ENCODE measurements at places on chromosomes 2 and 18.
A peak's percentile ranks its signal among the peaks of the same experiment; 100 is the strongest.

DNA sequence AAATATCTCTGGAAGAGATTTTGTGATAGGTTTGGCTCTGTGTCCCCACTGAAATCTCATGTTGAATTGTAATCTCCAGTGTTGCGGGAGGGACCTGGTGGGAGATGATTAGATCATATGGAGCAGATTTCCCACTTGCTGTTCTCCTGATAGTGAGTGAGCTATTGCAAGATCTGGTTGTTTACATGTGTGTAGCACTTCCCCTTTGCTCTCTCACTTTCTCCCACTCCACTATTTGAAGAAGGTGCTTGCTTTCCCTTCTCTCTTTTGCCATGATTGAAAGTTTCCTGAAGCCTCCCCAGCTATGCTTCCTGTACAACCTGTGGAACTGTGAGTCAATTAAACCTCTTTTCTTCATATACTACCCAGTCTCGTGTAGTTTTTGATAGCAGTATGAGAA, 97.0 kb upstream of the FN1 start:
- DNase-seq: peak; percentile 47

DNA sequence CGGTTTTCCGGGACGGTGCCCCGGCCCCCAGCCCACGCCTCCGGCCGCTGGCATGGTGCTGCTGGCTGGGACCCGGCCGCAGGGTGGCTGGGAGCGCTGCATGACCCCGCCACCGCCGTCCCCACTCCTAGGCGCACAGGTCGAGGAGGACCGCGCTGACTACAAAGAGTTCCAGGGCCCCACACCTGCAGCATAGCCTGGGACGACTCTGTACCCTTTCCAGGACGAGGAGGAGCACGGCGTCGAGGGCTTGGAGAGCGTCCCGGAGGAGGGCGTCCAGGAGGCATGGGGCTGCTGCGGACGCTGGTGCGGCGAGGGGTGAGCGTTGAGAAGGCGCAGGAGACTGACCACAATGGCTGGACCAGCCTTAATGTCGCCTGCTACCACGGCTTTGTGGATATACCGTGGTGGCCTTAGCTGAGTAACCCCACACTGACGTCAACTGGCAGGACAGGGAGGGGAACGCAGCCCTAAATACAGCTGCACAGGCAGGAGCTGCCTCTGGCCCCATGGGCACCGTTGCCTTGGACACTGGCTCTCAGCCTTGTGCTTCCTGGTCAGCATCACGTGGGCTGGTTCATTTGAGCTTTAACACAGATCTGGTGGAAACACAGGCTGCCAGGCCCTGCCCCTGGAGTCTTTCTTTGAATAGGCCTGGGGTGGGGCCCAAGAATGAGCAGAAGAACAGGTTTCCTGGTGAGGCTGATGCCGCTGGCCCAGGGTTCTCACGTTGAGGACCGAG, 40.9 kb upstream of the TRIM43B start:
- DNase-seq: no peak

DNA sequence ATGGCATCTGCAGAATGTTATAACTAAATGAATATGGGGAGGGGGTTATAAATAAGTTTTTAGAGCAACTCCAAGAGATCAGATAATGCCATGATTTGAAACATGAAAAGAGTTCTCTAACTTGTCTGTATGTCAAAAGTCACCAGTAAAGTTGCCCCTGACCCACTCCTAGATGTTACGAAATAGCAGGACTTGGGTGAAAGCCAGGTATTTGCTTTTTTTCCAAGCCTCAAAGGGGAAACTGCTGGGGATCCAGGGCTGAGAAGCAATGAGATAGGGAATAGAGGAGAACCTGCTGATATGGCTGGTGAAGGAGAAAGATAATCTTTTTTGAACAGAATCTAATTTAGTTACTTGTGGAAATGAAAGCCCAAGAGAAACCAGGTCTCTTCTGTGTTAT, 191.5 kb upstream of the CDH20 start:
- no peak for DNase-seq

DNA sequence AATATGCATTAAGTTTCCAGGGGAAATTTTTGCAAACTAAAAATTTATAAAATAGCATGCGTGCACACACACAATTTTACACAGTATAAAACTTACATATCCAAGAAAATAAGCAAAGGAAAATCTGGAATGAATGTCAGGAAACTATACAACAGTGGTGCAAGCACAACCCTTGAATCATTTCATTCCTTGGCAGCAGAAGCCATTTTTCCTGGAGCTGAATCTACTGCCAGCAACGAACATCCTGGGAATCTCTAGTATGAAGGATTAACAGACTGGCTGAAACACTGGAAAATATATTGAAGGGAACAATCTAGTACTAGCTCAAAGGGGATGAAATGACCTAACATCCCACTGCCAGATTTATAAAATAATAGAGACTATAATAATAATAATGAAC, 235.3 kb downstream of the DYM start:
- no peak for DNase-seq

GRCh38 chr2:102387763-102388546, 32.4 kb downstream of the IL18R1 start:
- no peak for DNase-seq

DNA sequence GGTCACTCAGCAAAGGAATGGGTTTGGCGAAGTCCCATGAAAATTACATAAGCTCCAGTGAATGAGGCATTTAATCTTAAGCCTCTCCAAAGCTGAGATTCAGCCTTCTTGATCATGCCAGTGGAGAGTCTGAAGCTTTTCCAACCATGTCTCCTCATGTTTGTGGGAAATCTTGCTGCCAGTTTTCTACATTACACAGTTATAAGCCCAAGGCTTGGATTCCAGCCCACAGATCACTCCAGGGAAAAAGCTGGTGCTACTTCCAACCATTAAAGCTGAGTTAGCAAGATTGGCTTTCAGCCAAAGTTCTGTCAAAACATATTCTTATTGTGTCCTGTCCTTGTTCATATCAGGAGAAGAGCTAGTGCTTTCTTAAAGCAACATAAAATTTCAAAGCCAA, 293.8 kb downstream of the LRRTM4 start:
- DNase-seq: no peak

DNA sequence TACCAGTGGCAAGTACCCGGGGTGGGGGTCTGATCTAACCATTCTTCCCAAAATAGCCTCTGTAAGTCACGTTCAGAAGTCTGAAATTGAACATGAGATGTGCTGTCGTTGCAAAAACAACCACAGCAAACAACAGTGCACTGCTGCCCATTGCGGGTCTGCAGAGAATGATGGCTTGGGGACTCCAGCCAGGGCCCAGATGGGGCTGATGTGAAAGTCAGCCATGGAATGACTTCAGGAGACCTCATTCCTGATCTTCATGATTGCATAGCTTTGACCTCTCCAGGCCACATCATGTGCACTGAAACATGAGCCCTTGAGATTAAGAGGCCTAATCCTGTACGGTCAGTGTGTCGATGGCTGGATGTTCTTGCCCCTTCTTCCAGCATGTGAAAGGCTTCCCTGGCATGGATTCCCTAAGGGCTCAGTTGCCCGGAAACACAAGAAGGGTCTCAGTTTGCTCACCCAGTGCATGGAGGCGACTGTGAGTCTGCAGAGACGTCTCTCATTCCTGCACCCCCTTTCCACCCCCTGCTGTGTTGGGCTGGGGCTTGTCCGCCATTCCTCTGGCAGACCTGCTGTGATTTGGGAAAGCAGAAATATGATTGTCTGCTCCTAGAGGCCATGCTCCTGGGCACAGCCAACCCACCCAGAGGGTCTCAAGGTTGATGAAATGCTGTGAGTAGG, 191.6 kb downstream of the SEPTIN10 start:
- DNase-seq: no peak

GRCh38 chr2:178264211-178264610, 69.9 kb downstream of the OSBPL6 start:
- no peak for DNase-seq

DNA sequence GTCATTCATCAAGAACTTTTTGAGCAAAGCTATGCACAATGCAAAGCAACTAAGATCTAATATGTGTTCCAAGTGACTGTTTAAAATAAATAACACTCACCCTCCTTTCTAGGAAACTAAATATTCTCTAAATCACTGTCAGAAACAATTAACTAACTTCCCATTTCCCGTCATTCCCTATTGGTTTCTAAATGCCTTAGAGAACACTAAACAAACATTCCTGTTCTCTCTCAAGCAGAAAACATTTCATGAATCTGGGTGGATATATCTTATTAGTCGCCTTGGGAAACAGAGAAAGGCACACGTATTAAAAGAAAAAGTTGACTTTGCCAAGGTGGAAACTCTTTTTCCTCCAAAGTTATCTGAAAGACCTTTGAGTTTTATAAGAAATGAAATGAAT, 735.2 kb downstream of the MBD2 start:
- no peak for DNase-seq

GRCh38 chr2:200929334-200930249, 33.9 kb downstream of the ORC2 start:
- no peak for DNase-seq

DNA sequence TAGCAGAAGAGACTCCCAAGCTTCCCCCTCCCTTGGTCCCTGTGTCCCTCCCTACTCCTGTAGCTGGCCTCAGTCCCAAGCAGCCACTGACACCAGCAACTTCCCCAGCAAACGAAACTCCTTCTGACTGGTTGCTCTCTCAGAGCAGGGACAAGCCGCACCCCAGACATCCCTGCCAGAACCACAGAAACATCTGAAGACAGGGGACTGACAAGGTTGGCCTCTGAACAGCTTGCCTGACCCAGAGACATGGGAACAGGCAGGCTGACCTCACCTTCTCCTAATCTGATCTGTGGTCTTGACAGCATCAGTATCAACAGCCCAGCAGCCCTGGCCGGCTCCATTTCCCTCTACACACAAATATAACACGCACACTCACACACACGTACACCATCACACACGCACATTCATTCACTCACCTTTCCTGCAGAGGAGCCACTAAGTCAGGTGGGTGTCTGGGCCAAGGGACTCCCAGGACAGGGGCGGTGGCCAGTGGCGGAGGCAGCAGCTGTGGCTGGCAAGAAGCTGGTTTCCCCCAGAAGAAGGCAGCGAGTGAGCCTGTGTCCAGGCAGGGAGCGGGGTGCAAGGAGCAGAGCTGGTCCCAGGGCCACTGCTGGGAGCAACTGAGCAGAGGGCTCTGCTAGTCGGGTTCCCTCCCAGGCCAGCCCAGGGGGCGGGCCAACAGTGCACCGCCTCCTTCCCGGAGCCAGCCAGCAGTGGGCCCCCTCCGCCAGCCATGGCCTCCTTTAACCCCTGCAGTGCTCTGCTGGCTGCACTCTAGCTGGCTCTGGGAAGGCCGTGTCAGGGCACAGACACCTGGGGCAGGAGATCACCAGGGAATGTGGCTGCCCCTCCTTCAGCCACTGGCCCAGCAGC, 59.1 kb downstream of the TNS1 start:
- peak; percentile 86 for DNase-seq

DNA sequence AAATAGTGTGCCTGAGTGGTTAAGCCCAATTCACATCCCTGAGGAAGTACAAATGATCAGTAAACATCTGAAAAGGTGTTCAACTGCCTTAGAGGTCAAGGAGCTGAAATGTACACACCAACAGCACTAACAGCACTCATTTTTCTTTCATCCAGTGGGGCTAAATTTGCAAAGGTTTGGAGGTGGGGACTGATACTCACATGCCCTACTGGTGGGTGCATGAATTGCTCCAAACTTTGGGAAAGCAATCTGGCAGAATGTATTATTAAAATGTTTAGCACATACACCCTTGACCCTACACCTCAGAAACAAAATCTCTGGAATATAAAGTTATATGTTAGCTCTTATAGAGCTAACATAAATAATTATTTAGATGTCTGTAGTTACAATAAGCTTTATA, 19.0 kb upstream of the FAM178B start:
- peak; percentile 16 for DNase-seq

DNA sequence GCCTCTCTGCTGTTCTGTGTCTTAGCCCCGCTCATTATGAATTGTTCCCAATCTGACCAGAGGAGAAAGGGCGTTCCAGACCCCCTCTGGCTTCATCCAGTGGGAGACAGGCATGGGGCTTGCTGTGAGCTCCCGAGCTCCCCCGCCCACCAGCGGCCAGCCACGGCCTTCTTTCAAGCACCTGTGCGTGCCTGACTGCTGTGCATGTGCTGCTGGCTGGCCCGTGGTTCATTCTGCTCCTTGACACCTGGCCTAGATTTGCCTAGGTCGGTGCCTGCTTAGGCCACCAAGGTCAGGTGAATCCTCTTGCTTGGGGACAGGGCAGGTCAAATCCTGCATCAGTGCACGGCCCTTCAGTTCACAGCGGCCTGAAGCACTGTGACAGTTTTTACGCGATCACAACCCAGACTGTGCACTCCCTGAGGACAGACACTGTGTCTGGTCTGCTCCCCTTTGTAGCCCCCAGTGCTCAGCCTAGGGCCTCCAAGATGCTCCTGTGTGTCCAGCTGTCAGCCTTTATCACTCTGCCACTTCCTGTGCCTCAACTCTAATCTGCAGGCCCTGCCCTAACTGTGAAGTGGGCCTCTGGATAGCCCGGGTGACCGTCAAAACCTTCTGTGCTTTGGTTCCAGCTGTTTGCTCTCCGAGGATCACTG, 3.6 kb upstream of the LPIN1 start:
- DNase-seq: no peak

GRCh38 chr2:179856205-179856604, 5.2 kb downstream of the ZNF385B start:
- DNase-seq: no peak

DNA sequence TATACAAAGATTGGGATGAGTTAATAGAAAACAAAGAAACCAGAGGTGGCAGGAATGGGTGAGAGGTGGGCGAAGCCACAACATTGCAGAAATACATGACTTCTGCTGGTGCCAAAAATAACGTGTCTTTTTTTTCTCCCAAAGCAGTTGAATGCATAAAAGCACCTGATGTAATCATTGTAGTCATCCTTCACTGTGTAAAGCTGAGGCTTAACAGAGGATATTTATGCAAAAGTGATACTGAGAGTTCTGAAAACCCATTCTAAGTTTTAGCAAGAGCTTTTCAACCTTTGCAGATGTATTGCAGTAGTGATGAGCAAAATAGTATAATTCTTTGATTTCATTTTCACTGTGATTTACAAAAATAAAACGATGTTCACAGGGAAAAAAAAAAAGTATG, 173.0 kb downstream of the PTGR3 start:
- DNase-seq: no peak

DNA sequence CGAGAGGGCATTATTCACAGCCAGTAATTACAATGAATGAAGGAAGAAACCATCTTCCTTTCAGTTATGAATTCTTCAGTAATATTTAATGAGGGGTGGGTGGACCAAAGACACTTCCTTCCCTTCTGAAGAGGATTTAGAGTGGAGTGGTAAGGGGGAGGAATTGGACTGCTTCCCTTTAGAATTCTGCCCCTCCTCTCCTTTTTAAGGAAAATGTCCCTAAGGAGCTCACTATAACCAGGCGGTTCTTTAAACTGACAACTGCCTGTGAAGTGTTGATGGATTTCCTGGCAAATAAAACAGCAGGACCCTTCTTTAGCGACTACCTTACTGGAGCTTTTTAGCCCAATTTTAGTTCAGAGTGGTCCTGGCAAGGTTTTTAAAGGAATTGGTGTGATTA, 86.4 kb downstream of the LIMS1 start:
- no peak for DNase-seq

GRCh38 chr18:33156906-33157470, 283.5 kb downstream of the CCDC178 start:
- DNase-seq: no peak

DNA sequence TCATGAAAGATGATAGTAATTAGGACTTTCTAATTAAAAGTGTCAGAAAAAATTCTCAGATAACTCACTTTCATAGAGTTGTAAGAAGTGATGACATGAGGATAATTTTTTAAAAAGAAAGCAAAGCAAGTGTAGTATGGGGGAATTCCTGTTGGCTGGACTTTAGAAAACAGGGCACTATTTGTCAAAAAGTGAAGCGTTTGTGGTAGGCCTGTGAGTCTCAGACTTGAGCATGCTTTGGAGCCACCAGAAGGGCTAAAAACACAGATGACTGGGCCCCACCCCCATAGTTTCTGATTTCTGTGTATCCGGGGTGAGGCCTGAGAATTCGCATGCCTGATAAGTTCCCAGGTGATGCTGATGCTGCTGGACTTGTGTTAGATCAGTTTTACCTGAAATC, 222.6 kb upstream of the LRRTM1 start:
- DNase-seq: no peak

Data from mesendoderm (in vitro differentiated cells).